DND-41 (cell line): ENCODE measurements at places on chromosomes 2 and 18.

DNA sequence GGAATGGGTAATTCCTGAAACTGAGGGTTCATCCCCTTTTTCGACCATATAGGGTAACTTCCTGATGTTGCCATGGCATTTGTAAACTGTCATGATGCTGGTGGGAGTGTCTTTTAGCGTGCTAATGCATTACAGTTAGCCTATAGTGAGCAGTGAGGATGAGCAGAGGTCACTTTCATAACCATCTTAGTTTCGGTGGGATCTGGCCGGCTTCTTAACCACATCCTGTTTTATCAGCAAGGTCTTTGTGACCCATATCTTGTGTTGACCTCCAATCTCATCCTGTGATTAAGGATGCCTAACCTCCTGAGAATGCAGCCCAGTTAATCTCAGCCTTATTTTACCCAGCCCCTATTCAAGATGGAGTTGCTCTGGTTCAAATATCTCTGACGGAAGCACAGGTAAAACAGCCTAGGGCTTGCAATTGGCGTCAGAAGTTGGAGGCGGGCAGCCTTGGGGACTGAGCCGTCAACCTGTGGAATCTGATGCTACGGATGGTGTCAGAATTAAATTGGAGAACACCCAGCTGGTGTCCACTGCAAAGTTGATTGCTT lies 19.5 kb downstream of the RALBP1 start:
- DNase-seq = no peak

GRCh38 chr2:47896450-47896968 lies 9.8 kb downstream of the FBXO11 start:
- no peak for DNase-seq

GRCh38 chr2:85806358-85807118 lies 52.7 kb downstream of the ATOH8 start:
- no peak for DNase-seq

DNA sequence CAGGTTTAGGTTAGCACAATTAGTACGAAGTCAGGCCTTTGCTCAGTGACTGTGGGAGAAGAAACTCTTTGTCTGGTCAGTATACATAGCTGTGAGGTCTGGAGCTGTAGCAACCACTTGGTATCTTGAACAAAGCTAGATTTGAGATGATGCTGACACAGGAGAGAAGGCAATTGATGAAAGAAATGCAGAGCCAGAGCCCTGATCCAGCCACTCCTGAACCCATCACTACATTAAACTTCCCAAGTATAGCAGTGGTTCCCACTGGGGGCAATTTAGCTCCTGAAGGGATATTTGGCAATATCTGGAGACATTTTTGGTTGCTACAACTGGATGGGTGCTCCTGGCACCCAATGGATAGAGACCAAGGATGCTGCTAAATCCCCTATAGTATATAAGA lies 143.9 kb upstream of the SPRED2 start:
- DNase-seq = no peak

DNA sequence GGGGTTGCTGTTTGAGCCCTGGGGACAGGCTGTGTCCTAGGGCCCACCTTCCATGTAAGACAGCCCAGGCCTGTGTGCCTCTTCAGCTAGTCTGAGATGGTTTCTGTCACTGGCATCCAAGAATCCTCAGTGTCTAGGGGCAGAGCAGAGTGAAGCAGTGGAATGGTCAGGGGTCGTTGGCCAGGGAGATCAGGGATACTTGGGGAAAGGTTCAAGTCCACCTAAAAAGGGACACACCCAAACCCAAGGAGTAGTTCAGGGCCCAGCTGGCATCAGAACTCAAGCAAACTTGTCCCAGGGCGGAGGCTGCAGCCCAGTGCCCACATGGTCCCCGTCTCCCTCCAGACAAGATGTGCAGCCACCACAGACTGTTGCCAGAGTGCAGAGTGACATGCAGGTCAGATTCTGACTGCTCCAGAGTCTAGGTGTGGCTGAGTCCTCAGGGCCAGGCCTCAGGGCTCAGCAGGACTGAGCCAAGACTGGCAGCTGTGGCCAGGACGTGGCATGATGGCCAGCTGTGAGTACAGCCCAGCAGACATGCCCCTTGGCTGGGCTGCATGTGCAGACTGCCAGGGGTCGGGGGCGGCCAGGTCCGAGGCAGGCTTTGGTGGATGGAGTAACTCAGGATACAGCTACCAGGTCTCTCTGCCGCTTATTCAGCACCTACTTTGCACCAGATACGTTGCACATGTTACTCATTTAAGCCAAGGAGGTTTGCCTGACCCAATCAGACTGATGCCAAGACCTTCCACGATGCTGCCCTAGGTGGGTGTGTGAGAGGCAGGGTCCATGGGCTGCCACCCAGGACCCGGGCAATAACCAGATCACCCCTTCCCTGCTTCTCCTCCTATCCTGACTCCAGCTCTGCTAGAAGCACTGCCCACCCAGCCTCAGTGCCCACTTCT lies 146.6 kb downstream of the SMAD7 start:
- no peak for DNase-seq
